ENCODE measurements at places on chromosomes 7 and 10.
A peak's percentile ranks its signal among the peaks of the same experiment; 100 is the strongest.

DNA sequence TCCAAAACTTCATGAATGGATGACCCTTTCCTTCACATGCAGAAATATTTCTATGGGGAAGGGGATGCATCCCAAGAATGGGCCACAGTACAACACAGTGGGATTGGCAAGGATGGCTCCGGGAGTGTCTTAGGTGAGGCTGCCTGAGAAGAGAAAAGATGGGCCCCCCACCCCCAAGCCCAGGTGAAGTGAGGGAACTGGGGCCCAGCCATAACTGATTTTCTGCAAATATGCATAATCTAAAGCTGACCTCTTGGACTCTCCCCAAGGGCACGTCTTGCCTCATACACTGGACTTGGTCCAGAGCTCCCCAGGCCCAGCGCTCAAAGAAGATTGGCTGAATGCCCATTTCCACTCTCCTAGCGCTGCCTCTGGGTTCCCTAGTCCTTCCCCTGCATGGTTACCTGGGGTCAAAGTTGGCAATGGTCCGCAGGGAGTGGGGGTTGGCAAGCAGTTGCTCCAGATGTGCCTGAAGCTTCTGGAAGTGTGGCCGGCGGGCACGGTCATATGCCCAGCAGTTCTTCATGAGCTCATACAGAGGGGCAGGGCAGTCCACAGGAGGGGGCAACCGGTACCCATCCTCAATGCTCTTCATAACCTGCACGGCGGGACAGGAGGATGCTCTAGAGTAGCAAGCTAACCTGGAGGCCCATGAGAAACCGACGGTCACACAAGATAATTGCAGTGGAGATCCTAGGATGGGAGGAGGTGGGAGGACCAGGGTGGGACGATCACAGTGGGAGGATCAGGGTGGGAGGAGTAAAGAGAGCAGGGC lies 12.3 kb downstream of the ZYX start:
- peaks cover 9% of the 10 kb centered on the region for H3K4me1 ChIP-seq
- H3K27me3 ChIP-seq = no peaks in the 10 kb centered on the region
- H3K36me3 ChIP-seq = peaks cover 51% of the 10 kb centered on the region
- no peak for DNase-seq

DNA sequence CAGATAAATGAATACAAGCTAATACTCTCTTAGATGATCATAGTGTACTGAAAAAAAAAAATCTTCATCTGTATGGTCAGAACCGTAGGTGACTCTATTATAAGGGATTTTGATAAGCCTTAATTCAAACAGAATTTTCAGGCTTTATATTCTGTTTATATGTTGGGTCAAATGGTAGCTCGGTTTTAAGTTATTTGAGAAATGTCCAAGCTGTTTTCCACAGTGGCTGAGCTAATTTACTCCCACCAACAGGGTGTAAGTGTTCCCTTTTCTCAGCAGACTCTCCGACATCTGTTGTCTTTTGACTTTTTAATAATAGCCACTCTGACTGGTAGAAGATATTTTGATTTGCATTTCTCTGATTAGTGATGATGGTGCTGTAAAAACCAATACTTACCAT lies 328.8 kb upstream of the MAGI2 start:
- no peaks in the 10 kb centered on the region for H3K4me1 ChIP-seq
- no peak overlapping the region for H3K27ac ChIP-seq
- no peak for DNase-seq
- no peak overlapping the region for H3K4me3 ChIP-seq

GRCh38 chr10:34473174-34474008 lies 341.7 kb downstream of the PARD3 start:
- no peaks in the 10 kb centered on the region for H3K36me3 ChIP-seq
- H3K27ac ChIP-seq = no peak overlapping the region
- H3K27me3 ChIP-seq = no peaks in the 10 kb centered on the region
- no peaks in the 10 kb centered on the region for H3K4me1 ChIP-seq
- H3K4me3 ChIP-seq = no peak overlapping the region

- DNase-seq = no peak
- H3K4me3 ChIP-seq = no peak overlapping the region
- H3K4me1 ChIP-seq = 0 out of 2 replicates have a peak, but pooled peaks cover 5% of the 10 kb centered on the region
- H3K27ac ChIP-seq = no peak overlapping the region
- H3K27me3 ChIP-seq = no peaks in the 10 kb centered on the region
These were observed 81.8 kb downstream of the PTPRZ1 start for GRCh38 chr7:121954803-121955202.

GRCh38 chr7:137898839-137899721 lies 52.3 kb upstream of the DGKI start:
- H3K4me1 ChIP-seq = 0 out of 2 replicates have a peak, but pooled peaks cover 5% of the 10 kb centered on the region
- H3K36me3 ChIP-seq = peaks cover 62% of the 10 kb centered on the region
- no peak overlapping the region for H3K27ac ChIP-seq
- no peak overlapping the region for H3K4me3 ChIP-seq
- DNase-seq = peak; percentile 78

GRCh38 chr10:33570495-33570894 lies 236.0 kb upstream of the NRP1 start:
- DNase-seq = no peak
- peaks cover 7% of the 10 kb centered on the region for H3K4me1 ChIP-seq
- H3K4me3 ChIP-seq = no peak overlapping the region

DNA sequence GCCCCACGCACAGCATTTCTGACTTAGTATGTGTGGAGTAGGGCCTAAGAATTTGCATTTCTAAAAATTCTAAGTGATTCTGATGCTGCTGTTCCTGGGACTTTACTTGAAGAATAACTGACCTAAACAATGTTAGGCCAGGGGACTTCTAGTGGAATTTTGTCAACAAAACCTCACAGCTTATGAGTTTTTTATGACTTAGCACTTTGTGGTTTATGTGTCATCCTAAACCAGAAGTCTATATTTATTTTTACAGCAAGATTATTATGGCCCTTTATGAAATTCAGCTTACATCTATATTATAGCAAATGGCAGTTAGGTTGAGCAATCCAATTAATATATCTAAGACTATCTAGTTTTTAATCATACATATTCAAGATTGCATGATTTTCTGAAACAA lies 24.6 kb upstream of the BET1 start:
- H3K4me1 ChIP-seq = no peaks in the 10 kb centered on the region
- peak; percentile 16 for DNase-seq
- H3K36me3 ChIP-seq = no peaks in the 10 kb centered on the region
- no peak overlapping the region for H3K4me3 ChIP-seq

DNA sequence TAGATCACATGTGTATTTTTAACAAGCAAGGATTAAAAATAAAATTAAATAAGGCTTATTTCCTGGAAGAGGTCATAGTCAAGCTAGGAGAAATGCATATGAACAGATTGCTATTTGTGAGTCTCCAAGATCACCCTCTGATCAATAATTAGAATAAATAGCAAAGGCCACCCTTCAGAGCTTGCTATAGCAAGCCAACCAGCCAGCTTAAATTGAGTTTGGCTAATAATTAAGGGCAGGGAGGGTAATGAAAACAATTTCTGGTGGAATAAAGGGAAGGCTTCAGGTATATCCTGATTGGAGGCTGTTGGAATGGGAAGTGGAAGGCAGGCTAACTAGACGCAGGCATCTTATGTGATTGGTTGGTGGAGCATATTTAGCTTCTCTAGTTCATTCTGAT lies 403.5 kb downstream of the ARL4A start:
- no peak overlapping the region for H3K4me3 ChIP-seq
- no peaks in the 10 kb centered on the region for H3K36me3 ChIP-seq
- H3K4me1 ChIP-seq = no peaks in the 10 kb centered on the region
- DNase-seq = no peak
- no peaks in the 10 kb centered on the region for H3K27me3 ChIP-seq

GRCh38 chr10:129765664-129766550 lies 198.2 kb downstream of the EBF3 start:
- no peaks in the 10 kb centered on the region for H3K36me3 ChIP-seq
- no peaks in the 10 kb centered on the region for H3K4me1 ChIP-seq
- no peak overlapping the region for H3K4me3 ChIP-seq
- H3K27me3 ChIP-seq = no peaks in the 10 kb centered on the region
- peak; percentile 28 for DNase-seq
- H3K27ac ChIP-seq = no peak overlapping the region

- no peaks in the 10 kb centered on the region for H3K36me3 ChIP-seq
- DNase-seq = no peak
- H3K4me1 ChIP-seq = no peaks in the 10 kb centered on the region
- no peak overlapping the region for H3K4me3 ChIP-seq
These were observed 91.2 kb upstream of the PARD3 start for GRCh38 chr10:34906067-34906965.

GRCh38 chr10:79180414-79181221 lies 111.9 kb downstream of the ZMIZ1 start:
- no peak for DNase-seq
- no peaks in the 10 kb centered on the region for H3K27me3 ChIP-seq
- peak overlapping the region; percentile 45 for H3K27ac ChIP-seq
- no peak overlapping the region for H3K4me3 ChIP-seq
- peaks cover 100% of the 10 kb centered on the region for H3K4me1 ChIP-seq

DNA sequence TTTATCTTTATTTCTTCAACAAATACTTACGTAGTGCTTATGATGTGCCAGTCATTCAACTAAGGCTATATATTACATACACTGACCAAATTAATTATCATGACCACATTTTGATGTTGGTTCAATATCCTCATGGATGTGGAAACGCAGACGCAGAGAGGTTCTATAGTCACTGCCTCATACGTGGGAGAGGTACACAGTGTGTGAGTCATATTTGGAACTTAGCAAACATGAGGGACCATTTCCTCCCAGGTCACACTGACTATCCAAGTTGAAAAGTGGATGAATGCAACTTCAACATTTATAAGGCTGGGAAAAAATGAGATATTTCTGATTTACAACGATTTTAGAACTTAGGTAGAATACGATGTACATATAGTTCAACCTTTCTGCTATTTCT lies 113.6 kb downstream of the PRLHR start:
- H3K36me3 ChIP-seq = no peaks in the 10 kb centered on the region
- no peaks in the 10 kb centered on the region for H3K4me1 ChIP-seq
- H3K27me3 ChIP-seq = no peaks in the 10 kb centered on the region
- H3K4me3 ChIP-seq = no peak overlapping the region
- no peak overlapping the region for H3K27ac ChIP-seq

DNA sequence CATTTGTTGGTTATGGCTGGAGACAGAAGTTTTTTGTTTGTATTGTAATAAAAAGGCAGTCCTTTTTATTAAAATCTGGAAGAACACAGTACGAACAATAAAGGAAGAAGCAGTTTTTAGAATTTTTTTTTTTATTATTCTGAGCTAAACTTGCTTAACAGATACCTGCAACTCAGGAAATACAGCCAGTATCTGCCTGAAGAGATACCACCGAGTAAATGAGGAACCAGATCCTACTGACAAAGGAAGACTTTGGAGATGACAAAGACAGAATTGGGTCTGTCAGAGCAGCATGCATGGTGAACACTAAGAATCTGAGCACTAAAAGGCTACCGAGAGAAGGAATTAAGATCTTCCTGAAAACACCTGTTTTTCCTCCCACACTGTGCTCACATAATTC lies 1335.9 kb upstream of the SORCS1 start:
- no peak overlapping the region for H3K4me3 ChIP-seq
- H3K4me1 ChIP-seq = no peaks in the 10 kb centered on the region
- H3K27me3 ChIP-seq = no peaks in the 10 kb centered on the region
- no peak overlapping the region for H3K27ac ChIP-seq
- no peaks in the 10 kb centered on the region for H3K36me3 ChIP-seq

DNA sequence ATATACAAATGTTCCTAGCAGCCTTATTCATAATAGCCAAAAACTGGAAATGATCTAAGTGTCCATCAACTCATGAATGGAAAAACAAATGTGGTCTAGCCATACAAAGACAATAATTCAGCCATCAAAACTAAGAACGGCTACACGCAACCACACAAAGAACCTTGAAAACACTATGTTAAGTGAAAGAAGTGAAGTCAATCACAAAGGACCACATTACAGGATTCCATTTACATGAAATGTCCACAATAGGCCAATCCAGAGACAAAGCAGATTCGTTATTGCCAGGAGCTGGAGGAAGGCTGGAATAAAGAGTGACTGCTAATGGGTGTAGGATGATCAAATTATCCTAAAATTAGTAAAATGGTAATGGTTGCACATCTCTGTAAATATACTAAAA lies 21.1 kb downstream of the MKRN1 start:
- DNase-seq = no peak
- no peak overlapping the region for H3K4me3 ChIP-seq
- no peaks in the 10 kb centered on the region for H3K27me3 ChIP-seq
- H3K36me3 ChIP-seq = peaks cover 56% of the 10 kb centered on the region
- H3K4me1 ChIP-seq = no peaks in the 10 kb centered on the region
- no peak overlapping the region for H3K27ac ChIP-seq

DNA sequence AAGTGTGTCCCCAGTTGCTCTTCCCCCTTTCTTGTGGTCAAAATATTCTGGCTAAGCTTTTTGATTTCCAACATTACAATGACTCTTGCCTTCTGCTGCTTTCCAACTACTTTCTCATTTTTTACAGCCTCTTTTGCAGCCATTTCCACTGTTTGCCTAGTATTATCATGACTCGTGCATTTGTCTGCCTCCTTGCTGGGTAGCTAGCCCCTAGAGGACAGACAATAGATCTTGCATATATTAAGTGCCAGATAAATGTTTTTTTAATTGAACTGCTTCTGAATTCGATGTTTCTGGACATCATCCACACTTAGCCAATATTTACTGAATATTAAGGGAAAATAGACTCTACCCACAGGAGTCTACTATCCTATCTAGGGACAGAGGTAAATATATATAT lies 124.5 kb downstream of the POU6F2 start:
- H3K36me3 ChIP-seq = no peaks in the 10 kb centered on the region
- no peak overlapping the region for H3K4me3 ChIP-seq
- no peak overlapping the region for H3K27ac ChIP-seq
- no peaks in the 10 kb centered on the region for H3K4me1 ChIP-seq
- H3K27me3 ChIP-seq = no peaks in the 10 kb centered on the region
- DNase-seq = no peak

- DNase-seq = no peak
- H3K27me3 ChIP-seq = peaks cover 40% of the 10 kb centered on the region
- no peaks in the 10 kb centered on the region for H3K36me3 ChIP-seq
- no peaks in the 10 kb centered on the region for H3K4me1 ChIP-seq
These were observed 17.7 kb upstream of the SHH start for GRCh38 chr7:155829796-155830470.

DNA sequence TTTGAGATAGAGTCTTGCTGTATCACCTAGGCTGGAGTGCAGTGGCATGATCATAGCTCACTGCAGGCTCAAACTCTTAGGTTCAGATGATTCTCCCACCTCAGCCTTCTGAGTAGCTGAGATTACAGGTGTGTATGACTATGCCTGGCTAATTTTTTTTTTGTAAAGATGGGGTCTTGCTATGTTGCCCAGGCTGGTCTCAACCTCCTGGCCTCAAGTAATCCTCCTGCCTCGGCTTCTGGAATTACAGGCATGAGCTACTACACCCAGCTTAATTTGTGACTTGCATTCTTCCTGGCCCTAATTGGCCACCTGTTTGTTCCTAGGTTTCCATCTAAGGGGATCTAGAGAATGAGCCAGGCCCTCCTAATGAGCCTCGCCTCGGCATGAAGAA lies 9.3 kb downstream of the ARHGAP22 start:
- H3K27me3 ChIP-seq = no peaks in the 10 kb centered on the region
- no peak overlapping the region for H3K27ac ChIP-seq
- no peaks in the 10 kb centered on the region for H3K4me1 ChIP-seq
- H3K36me3 ChIP-seq = no peaks in the 10 kb centered on the region
- no peak overlapping the region for H3K4me3 ChIP-seq

GRCh38 chr7:112049555-112050249 lies 156.5 kb downstream of the DOCK4 start:
- peaks cover 16% of the 10 kb centered on the region for H3K4me1 ChIP-seq
- peaks cover 6% of the 10 kb centered on the region for H3K27me3 ChIP-seq

- H3K4me1 ChIP-seq = no peaks in the 10 kb centered on the region
- H3K27me3 ChIP-seq = no peaks in the 10 kb centered on the region
- no peaks in the 10 kb centered on the region for H3K36me3 ChIP-seq
- H3K27ac ChIP-seq = no peak overlapping the region
- no peak overlapping the region for H3K4me3 ChIP-seq
- DNase-seq = peak; percentile 43
These were observed 208.3 kb downstream of the PPP1R3A start for GRCh38 chr7:113710310-113711096.
